ENCODE measurements at places on chromosomes 4 and X.
A peak's percentile ranks its signal among the peaks of the same experiment; 100 is the strongest.

DNA sequence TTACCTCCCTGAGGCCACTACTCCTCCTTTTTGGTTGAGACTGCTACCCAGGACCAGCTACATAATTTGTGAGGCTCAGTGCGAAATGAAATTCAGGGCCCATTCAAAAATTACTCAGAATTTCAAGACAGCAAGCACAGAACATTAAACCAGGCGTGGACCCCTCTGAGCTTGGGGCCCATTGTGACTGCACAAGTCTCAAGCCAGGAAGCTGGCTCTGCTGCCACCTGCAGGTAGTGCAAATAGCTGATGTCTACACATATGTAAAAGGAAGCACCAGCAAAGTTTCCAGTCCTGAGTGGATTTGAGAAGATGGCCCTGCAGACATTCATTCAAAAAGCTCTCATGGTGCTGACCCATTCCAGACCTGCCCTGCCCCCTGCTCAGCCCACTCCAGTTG lies 213.4 kb upstream of the LNX1 start:
- no peak for DNase-seq

DNA sequence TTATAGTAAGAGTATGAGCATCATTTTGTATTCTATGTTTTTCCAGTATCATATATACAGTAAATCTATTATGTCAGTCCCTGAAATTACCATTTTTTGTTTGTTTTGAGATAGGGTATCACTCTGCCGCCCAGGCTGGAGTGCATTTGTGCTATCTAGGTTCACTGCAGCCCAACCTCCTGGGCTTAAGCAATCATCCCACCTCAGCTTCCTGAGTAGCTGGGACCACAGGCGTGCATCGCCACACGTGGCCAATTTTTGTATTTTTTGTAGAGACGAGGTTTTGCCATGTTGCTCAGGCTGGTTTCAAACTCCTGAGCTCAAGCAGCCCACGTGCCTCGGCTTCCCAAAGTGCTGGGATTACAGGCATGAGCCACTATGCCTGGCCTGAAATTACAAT lies 85.6 kb downstream of the ZNF330 start:
- DNase-seq, result no peak

GRCh38 chrX:63511361-63511760 lies 160.2 kb upstream of the SPIN4 start:
- no peak for DNase-seq

GRCh38 chr4:150078041-150078578 lies at the start of gene DCLK2:
DCLK2 (plus strand) TSS chr4:150078445; CDS start chr4:150079028, 583 bp downstream.
- DNase-seq, result no peak

DNA sequence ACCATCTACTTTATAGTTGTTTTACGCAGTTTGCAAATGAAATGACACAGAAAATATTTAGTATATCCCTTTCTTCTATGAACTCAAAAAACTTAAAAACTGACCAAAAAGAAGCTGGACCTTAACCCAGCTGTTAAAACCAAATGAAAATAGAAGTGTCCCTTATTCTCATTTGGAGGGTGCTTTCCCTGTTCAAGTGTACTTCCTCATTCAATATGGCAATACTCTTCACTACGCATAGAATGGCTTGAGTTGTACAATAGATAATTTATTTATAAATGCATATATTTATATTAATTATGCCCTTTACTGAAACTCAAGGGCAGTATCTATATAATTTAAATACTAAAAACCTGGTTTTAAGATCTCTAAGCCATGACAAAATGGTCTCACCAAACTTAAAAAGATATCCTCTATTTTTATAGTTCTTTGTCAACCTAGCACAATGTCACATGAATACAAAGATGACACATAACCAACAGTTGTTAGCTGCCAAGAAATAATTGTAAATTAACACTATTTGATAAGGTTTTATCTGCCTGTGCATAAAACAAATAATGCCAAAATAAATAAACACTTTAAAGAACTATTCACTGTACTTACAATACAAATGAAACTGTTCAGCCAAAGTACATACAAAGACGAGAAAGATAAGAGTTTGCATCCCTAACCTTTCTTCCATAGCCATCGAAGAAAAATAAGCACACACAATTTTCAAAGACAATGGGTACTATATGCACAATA lies 25.2 kb downstream of the YTHDC1 start:
- DNase-seq, result no peak

- DNase-seq, result no peak
Measured at GRCh38 chr4:123102897-123103471, 180.6 kb upstream of the NUDT6 start.

DNA sequence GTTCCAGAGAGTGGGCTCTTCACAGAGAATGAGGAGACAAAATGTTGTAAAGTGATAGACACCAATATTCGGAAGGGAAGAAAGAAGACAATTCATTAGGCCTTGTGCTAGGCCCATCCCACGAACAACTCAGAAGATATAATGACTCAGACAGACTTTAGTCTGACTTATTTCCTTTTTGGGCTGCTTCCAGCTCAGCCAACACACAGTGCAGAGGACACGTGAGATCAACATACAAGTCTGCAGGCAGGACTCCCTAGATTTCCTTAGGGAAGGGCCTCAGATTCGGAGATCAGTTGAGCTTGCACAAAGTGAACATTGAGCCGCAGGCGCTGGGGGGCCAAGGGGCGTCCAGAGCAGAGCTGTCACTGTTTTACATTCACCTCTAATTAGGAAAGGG lies 290.7 kb upstream of the TENM3 start:
- no peak for DNase-seq

DNA sequence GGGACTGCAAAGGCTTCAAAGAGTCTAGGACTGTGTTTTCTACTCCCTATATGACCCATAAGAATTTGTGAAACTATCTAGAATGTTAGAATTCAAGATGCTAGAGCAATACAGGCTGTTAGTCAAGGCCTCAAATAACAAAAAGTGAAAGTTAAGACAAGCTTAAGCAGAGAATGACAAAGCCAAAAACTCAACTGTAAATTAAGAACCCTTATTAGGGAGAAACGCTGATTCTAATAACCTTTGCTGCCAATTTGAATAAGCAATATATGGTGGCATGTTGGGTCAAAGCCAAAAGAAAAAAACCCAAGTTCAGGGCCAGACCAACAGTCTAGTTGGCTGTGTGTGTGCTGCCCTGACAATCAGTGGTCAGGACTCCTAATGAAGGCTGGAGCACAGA lies 160.0 kb downstream of the INPP4B start:
- no peak for DNase-seq

DNA sequence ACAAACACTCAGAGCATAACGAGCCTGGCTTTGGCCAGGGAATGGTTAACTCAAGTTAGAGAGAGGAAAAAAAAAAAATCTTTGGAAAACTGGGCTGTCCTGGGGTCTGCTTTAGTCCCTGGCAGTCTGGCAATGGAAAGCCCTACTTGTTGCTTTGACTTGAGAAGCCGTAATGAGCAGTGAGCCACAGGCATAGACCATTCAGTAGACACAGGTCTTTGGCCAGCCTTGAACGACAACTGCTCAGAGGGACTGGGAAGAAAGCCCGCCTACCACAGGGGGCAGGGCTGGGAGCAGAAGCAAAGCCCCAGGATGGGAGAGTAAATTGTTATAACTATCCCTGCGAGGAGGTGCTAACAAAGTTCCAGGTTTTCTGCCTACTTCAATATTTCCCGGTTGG lies 25.9 kb downstream of the SLC25A43 start:
- DNase-seq, result no peak

- no peak for DNase-seq
Measured at GRCh38 chrX:404656-405055, 17.9 kb upstream of the PPP2R3B start.

GRCh38 chrX:77900688-77901087 lies 1.4 kb downstream of the COX7B start:
- no peak for DNase-seq

GRCh38 chr4:163666332-163666873 lies 171.9 kb downstream of the TMA16 start:
- no peak for DNase-seq

GRCh38 chr4:112266823-112267222 lies 18.9 kb downstream of the TIFA start:
- DNase-seq, result no peak

DNA sequence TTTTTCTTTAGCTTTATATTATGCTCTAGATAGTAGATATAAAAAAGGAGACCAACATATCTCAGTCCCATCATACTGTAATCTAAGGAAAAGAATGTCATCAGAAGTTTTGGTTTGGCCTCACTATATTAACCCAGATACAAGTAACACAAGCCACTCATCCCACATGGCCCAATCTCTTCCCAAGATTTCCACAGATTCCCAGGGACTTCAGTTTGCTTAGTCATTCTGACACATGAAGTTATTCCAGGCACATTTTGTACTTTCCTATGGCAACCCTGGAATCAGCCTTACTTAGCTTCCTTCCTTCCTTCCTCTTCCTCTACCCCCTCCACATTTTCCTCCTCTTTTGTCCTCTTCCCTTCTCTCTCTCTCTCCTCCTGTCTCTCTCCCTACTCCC lies 21.7 kb upstream of the DCLK2 start:
- no peak for DNase-seq

- no peak for DNase-seq
Measured at GRCh38 chr4:55524844-55525571, 21.7 kb downstream of the CLOCK start.

- DNase-seq, result no peak
Measured at GRCh38 chr4:139367421-139368090, 65.3 kb upstream of the NDUFC1 start.

DNA sequence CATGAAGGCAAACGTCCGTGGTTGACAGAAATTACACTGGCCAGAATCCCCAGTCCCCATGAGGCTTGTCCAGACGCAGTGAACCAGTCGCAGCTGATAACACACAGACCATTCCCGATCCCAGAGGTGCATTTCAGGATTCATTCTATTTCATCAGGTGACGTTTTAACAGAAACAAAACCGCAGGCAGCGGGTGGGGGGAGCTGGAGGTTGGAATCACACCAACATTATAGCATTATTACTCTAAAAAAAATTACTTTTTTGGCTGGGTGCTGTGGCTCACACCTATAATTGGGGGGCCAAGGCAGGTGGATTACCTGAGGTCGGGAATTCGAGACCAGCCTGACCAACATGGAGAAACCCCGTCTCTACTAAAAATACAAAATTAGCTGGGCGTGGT lies 25.2 kb downstream of the NOP14 start:
- no peak for DNase-seq

DNA sequence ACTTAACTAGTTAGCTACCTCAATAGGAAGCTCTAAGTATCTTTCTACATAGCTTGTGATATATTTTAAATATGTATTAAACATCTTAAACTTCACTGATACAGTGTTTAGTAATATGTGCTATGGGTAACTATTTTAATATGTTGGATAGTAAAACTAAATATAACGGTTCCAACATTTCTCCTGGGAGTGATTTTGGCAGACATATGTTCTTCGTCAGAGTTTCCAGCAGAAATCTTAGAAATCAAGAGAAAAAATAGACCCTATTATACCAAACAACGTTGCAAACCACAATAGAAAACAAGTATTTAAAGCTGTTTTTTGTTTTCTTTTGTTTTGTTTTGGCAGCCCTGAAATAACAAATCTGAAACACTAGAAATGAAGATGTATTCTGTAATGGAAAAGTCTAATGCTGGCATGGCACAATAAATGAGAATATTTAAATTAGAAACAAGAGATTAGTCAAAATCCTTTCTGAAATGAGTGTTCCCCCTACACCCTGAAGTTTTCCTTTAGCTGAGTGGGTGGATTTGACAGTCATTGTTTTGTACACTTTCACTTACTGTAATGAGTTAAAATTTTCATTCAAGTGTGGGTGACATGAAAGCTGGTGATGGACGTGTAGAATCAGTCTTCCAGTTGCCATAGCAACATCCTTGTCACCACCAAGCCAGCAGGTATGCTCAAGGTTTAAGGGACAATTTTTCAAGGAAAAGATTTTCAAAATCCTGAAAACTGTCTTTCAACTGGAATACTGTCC lies 233.5 kb downstream of the SCFD2 start:
- DNase-seq, result peak; percentile 22

- DNase-seq, result no peak
Measured at GRCh38 chr4:108889696-108890483, 127.0 kb upstream of the ETNPPL start.

DNA sequence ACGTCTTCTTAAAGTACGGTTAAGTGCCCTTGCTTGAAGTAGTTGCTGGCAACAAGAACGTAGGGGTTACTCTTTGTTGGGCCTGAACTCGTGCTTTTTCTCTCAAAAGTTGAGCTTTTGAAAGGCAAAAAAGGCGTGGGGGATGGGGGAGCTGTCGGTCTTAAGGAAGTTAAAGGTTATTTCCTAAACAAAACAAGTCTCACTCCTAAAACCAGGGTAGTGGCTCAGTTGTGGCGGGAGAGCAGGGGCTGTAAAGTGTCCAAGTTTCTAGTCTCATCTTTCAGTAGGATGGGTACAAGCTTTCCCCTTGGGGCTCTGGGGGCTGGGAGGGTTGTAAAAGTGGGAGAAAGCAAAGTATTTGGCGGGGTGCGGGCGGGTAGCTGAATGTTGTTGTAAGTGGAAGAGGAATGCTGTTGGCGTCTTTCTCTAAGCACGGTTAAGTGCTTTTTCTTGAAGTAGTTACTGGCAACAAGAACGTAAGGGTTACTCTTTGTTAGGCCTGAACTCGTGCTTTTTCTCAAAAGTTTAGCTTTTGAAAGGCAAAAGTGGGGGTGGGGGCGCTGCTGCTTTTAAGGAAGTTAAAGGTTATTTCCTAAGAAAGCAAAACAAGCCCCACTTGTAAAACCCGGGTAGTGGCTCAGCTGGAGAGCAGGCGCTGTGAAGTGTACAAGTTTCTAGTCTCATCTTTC lies 904 bp upstream of the WDR1 start:
- DNase-seq, result no peak

GRCh38 chr4:87118826-87119225 lies 101.6 kb downstream of the KLHL8 start:
- no peak for DNase-seq

- no peak for DNase-seq
Measured at GRCh38 chr4:75141162-75141561, 208.2 kb downstream of the PARM1 start.

- DNase-seq, result no peak
Measured at GRCh38 chrX:11040405-11040804, 70.7 kb upstream of the HCCS start.

DNA sequence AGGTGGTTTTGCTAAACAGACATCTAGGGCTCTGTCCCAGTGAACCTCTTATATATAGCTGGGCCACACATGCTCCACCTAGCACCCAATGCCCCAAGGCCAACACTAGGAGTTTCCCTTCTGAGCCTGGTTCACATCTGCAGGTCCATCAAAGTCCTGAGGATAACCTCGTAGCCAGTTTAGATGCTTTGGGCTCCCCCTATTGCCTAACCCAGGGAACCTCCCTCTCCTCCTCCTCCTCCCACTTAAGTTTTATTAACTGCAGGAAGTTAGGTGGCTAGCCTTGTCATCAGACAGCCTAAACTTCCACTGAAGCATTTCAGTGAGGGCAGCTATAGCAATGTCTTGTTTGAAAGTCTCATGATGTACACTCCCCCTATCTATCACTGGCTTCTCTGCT lies 88.0 kb downstream of the GUCY2F start:
- DNase-seq, result no peak

DNA sequence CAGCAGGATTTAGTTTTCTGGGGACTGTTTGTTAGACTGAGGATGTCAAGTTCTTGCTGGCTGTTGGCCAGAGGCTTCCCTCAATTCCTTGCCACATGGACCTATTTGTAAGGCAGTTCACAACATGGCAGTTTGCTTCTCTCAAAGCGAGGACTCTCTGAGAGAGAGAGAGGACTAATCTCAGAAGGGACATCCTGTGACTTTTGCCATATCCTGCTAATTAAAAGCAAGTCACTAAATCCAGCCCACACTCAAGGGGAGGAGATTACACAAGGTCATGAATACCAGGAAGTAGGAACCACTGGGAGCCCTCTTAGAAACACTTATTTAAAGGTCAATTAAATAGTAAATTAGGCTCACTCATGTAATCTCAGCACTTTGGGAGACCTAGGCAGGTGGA lies 38.2 kb downstream of the PPP1R2C start:
- no peak for DNase-seq

All from stimulated activated CD4-positive, alpha-beta T cell treated with anti-CD3 and anti-CD28 coated beads, TNF-alpha, amount 100 ng/mL, for 24 hours (primary cell).